ENCODE measurements at places on chromosomes 5 and 9. TPM values are rescaled to one million over a fixed set of nuclear protein-coding genes. Genes with fewer than 3 reads are reported as not detected.

The SLC36A2 gene
- not detected for total RNA-seq

The FOXD4L4 gene
- total RNA-seq: 0.10 TPM

The C1QTNF2 gene
- total RNA-seq: 1.5 TPM

The NIPBL gene
- 39.2 TPM for total RNA-seq

The PCDHB13 gene
- total RNA-seq: 2.7 TPM

The ESM1 gene
- total RNA-seq: not detected

The FGFR4 gene
- 1.2 TPM for total RNA-seq

The TBC1D2 gene
- total RNA-seq: 2.1 TPM

The ENTR1 gene
- total RNA-seq: 19.9 TPM

The DIPK1B gene
- 22.7 TPM for total RNA-seq

The NTNG2 gene
- total RNA-seq: 0.79 TPM

The PCDHGB3 gene
- 13.2 TPM for total RNA-seq

The SPATA6L gene
- not detected for total RNA-seq

The SUSD3 gene
- 0.63 TPM for total RNA-seq

The GRIA1 gene
- total RNA-seq: 0.25 TPM

The ADAMTS6 gene
- total RNA-seq: 4.0 TPM

The NR2F1 gene
- not detected for total RNA-seq

The UBE2QL1 gene
- 19.7 TPM for total RNA-seq

The HK3 gene
- 1.8 TPM for total RNA-seq

The SLC46A2 gene
- total RNA-seq: not detected

The LCN6 gene
- 1.2 TPM for total RNA-seq

The SPEF2 gene
- 2.9 TPM for total RNA-seq

The ADAMTSL2 gene
- total RNA-seq: 2.3 TPM

The ELOVL7 gene
- 0.12 TPM for total RNA-seq

The DIRAS2 gene
- total RNA-seq: not detected

The SHC3 gene
- total RNA-seq: 0.63 TPM

The NTMT1 gene
- 53.0 TPM for total RNA-seq

The TMED9 gene
- 62.5 TPM for total RNA-seq

The S100Z gene
- not detected for total RNA-seq

The SPOCK1 gene
- 19.9 TPM for total RNA-seq

The SEMA4D gene
- 20.8 TPM for total RNA-seq

The MARCHF11 gene
- 7.1 TPM for total RNA-seq

The GADD45G gene
- 13.2 TPM for total RNA-seq

The IL4 gene
- total RNA-seq: not detected

The NADK2 gene
- total RNA-seq: 25.8 TPM

The DNAH5 gene
- total RNA-seq: 0.04 TPM

The FBP2 gene
- not detected for total RNA-seq

The CD274 gene
- 18.0 TPM for total RNA-seq

The TUSC1 gene
- 8.8 TPM for total RNA-seq

The C5orf58 gene
- total RNA-seq: not detected

The FCHSD1 gene
- total RNA-seq: 1.9 TPM

The ROR2 gene
- 0.18 TPM for total RNA-seq

The MEF2C gene
- total RNA-seq: 73.0 TPM

The ADAMTS16 gene
- total RNA-seq: not detected

The SPINK4 gene
- not detected for total RNA-seq

The CDC25C gene
- 0.81 TPM for total RNA-seq

The CCDC183 gene
- total RNA-seq: 1.8 TPM

The SELENOP gene
- total RNA-seq: 174 TPM

The C6 gene
- 77.0 TPM for total RNA-seq

The LPAR1 gene
- 16.0 TPM for total RNA-seq
